GM23338 (cell line): ENCODE measurements at places on chromosomes 7 and 10. TPM values are rescaled to one million over a fixed set of nuclear protein-coding genes. Genes with fewer than 3 reads are reported as not detected.

Gene NKX2-3
- total RNA-seq, result not detected in 2 replicates

Gene JCAD
- total RNA-seq, result 2.1 and 2.3 TPM in 2 replicates

Gene SLC18A3
- total RNA-seq, result 0.12 TPM in 1 of 2 replicates, not detected in the other

Gene COL17A1
- total RNA-seq, result 0.04 and 1.3 TPM in 2 replicates

Gene STEAP1B
- 13.9 and 16.5 TPM in 2 replicates for total RNA-seq

Gene MACC1
- total RNA-seq, result 13.4 and 14.2 TPM in 2 replicates

Gene PRXL2A
- total RNA-seq, result 31.8 and 40.1 TPM in 2 replicates

Gene MYO1G
- total RNA-seq, result 0.08 and 0.10 TPM in 2 replicates

Gene AOC1
- 0.47 TPM in 1 of 2 replicates, not detected in the other for total RNA-seq

Gene PRSS37
- not detected in 2 replicates for total RNA-seq

Gene NACAD
- 9.9 and 11.2 TPM in 2 replicates for total RNA-seq

Gene WNT8B
- total RNA-seq, result 1.3 and 1.9 TPM in 2 replicates

Gene SPOCK2
- 2.6 and 3.6 TPM in 2 replicates for total RNA-seq

Gene ELOVL3
- total RNA-seq, result 0.59 TPM in 1 of 2 replicates, not detected in the other

- DNase-seq, result no peak
Observed at GRCh38 chr7:91041901-91042484, 222.2 kb upstream of the FZD1 start.

GRCh38 chr10:52956461-52956860, 183.9 kb upstream of the MBL2 start:
- no peak for DNase-seq

GRCh38 chr10:131806646-131807317, 94.0 kb upstream of the PPP2R2D start:
- no peak for DNase-seq

DNA sequence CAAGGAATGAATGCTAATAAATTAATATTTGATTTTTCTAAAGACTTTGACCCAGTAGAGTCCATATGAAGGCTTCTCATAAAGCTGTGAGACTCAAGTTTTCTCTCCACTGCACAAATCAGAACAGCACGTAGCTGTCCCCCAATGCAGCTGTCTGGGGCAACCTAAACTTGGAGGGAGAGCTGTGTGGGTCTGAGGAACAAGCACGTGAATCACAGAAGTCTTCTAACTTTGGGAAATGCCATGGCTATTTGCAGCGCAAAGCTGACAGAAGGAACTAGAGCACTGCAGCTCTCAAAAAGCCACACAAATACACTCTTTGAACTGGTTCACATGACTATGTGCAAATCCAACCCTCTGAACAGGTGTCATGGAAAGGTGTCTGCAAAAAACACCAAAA, 47.9 kb downstream of the COL1A2 start:
- no peak for DNase-seq

GRCh38 chr10:91556691-91557566, 75.9 kb downstream of the PPP1R3C start:
- no peak for DNase-seq

GRCh38 chr7:24701261-24702235, 55.7 kb downstream of the GSDME start:
- no peak for DNase-seq

- DNase-seq, result no peak
Observed at GRCh38 chr10:130958981-130959751, 352.4 kb downstream of the TCERG1L start.

DNA sequence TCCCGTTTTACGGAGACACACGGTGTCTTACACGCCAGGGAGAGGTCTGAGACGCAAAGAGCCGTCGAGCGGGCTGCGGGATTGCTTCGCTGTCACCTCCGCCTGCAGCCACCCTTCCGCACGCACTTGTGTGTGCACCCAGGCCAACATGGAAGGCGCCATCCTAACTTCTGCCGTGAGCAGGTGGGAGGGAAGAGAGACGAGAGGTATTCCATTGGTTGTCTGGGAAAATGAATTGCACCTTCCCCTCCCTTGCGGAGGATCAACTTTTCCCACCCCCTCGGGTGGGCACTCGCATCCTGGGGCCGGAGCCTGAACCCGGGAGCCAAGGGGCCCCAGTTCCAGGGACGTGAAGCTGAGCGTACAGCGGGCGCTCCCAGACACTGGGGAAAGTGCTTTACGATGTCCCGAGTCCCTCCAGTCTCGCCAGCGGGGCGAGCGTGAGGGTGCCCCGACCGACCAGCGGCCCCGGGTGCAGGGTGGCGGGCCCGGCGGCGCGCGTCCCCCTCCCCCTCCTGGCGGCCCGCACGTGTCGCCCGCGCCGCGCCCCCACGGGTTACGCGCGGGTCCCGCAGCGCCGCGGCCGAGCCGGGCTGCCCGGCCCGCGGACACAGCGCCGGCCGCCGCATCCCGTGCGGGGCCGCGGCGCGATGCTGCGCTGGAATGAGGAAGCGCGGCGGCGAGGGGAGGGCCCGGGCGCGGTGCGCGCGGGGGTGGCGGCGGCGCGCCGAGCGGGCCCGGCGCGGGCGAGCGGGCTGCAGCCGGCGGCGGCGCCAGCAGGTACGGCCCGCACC, 984 bp upstream of the IKZF1 start:
- DNase-seq, result peak; percentile 63

DNA sequence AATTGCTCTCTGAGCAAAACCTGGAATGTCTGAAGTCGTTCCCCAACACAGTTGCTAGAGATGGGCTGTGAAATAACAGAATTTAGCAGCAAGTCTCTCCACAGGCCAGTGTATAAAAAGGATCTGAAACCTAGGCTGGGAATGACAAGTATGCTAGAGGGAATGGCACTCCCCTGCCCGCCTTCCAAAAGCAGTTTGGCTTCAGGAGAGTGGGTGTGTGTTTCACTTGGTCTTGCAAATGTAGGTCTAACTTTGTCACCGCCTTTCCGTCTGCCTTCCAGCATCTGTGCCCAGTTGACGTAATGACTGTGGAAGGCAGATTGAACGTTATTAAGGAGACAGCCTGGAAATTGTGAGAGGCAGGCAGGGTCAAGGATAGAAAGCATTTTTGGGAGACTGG, 18.0 kb upstream of the MTURN start:
- DNase-seq, result peak; percentile 13

DNA sequence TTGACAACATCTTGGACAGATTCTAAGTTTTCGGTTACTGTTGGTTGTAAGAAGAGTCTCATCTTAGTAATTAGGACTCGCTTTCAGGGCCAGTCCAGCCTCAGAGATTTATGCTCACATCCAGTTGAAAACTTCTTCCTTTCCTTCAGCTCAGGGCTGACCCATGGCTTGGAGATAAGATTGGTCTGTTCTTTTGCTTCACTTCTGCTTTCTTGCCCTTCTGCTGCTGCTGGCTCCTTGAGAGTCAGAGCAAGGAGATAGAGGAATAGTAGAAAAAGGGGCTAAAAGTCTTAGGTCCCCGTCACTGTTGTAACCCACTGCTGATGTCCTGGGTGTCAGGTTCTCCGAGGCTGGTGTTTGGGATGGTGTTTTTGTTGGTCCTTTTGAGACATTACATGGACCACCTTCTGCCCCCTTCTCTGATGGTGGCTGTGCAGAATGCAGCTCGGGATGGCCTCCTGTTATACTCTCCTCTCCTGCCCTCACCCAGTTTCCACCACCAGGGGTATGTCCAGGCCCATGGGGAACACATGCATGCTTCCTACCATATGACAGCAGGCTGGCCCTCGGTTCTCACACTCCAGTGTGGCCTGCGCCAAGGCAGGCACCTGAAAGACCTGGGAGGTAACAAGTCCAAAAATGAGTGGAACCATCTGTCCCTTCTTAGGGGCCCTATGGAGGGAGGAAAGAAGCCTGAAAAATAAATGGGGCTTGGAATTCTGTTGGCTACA, 67.8 kb upstream of the PCBD1 start:
- DNase-seq, result peak; percentile 64

GRCh38 chr7:35596061-35596460, 98.9 kb downstream of the HERPUD2 start:
- DNase-seq, result no peak

DNA sequence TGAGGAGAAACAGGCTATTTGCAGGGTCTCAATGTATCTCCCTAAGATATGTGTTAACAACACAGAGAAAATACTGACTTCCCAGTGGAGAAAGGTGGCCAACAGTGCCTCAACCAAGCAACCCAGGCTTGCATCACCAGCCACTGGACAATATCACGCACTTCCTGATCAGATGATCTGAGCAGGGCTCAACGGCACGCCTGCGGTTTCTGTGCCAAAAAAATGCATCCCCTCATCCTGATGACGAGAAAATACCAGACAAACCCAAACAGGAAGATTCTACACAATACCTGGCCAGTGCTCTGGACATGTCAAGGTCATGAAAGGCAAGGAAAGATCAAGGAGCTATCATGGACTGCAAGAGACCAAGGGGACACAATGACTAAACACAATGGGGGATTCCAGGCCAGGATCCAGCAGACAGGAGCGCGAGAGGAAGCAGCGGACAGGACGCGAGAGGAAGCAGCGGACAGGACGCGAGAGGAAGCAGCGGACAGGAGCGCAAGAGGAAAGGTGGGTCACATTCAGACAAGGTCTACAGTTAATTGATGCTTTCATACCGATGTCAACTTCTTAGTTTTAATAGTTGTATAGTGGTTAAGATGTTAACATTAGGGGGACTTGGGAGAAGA, 51.1 kb downstream of the GNA12 start:
- DNase-seq, result no peak

- DNase-seq, result no peak
Observed at GRCh38 chr7:153838591-153838990, 213.6 kb upstream of the DPP6 start.

GRCh38 chr7:30752979-30753378, 1.0 kb downstream of the INMT start:
- DNase-seq, result no peak

DNA sequence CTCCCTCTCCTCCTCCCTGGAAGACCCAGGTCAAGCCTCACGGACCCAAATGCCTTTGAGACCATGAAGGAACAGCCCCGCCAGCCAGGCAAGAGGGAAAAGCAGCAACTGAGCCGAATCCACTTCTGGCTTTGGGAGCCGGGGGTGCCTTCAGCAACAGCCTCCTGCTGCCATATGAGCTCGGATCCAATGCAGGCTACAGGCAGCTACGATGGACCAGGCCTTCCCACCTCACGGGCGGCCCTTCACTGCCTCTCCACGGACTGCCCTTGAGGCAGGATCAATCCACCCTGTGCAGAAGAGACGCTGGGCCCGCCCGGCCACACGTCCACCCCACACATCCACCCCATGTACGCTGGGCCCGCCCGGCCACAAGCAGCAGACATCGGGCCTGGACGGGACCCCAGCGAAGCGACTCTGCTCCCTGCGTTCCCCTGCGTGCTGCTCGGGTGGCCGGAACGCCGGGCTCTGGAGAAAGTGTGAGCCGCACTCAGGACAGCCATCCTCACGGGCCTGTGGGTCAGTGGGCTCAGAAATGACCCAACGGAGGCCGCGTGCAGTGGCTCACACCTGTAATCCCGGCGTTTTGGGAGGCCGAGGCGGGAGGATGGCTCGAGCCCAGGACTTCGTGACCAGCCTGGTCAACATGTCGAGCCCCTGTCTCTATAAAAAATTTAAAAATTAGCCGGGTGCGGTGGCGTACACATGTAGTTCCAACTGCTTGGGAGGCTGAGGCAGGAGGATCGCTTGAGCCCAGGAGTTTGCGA, 82.0 kb downstream of the FOXL3 start:
- no peak for DNase-seq

DNA sequence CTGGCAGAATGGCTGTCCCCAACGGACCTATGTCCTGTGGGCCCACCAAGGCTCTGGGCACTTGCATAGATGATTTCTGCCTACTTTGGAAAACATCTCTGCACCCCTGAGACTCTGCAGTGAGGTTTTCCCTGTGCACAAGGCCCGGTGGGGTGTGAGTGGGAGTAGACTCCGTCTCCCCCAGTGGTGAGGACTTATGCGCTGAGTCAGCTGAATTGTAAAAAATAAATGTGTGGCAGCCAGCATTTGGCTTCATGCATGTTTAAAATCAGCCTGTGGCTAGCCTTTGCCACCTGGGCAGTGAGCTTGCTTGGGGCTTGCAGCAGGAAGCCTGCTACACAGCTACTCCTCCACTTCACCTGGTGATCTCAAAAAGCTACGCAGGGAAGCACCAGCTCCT, 139.3 kb upstream of the WDR11 start:
- no peak for DNase-seq

DNA sequence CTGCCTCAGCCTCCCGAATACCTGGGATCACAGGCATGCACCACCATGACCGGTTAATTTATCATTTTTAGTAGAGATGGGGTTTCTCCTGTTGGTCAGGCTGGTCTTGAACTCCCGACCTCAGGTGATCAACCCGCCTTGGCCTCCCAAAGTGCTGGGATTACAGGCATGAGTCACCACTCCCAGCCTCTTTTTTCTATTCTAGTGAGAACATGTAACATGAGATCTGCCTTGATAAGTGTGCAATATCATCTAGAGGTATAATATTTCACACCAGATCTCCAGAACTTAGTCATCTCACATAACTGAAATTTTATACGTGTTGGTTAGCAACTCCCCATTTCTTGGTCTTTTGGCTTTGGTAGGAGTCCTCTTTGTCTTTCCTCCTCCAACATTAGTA, 656.9 kb downstream of the CNTNAP2 start:
- no peak for DNase-seq

DNA sequence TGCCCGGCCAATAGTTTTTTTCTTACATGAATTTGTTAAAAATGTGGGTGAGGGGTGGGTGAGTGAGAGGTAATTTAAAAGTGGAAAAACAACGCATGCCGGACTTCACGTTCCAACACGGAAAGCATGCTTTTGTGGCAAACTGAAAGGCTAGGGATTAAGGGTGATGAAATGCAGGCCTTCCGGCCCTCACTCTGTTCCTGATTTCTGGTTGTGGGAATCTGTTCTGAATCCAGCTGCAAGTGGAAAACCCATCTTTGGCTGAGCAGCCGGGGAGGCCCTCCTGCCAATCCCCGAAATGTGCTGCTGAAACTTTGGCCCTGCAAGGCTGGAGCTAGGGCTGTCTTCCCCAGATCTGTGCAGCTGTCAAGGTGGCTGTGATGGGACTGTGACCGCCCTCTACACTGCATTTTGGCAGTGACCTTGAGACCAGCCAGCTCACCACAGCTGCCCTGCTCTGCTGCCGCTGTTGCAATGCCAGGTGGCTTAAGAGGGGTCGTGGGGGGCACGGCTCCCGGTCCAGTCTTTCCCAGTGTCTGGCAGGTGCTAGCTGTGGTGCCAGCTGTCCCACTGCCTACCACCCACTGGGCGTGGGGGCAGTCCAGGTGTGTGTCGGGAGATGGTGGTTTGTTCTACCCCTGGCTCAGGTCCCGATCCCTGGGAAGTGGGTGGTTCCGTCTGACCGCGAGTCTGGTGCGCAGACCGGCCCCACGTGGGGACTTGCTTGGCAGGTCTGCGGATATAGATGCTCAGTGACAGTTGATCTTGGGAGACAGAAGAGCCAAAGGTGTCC, 39.0 kb downstream of the TET1 start:
- DNase-seq, result peak; percentile 44

DNA sequence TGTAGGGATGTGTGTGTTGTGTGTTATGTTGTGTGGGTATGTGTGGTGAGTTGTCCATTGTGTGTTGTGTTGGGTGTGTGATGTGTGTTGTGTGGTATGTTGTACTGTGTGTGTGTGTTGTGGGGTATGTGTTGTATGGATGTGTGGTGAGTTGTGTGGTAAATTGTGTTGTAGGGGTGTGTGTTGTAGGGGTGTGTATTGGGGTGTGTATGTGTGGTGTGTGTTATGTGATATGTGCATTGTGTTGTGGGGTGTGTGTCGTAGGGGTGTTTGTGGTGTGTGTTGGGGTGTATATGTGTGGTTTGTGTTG, 97.8 kb upstream of the PODXL start:
- no peak for DNase-seq
